AG08395 (cell line): ENCODE measurements at places on chromosomes 7 and 10.
A peak's percentile ranks its signal among the peaks of the same experiment; 100 is the strongest.

DNA sequence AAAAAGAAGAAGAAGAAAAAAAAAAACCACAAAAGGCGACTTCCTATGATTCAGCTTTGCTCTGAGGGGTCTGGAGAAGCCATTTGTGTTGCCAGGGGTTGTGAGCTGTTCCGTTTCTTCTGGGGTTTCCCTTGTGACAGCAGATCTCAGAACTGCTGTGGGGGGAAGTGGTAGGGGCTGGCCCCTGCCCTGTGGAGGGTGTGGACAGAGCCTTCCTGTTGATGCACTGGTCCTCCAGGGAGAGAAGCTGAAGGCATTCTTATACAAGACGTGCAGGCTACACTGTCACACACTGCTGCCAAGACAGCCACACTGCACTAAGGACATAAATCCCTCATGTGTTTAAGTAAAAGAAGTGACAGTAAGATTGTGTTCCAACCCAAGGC lies 17.3 kb upstream of the CSGALNACT2 start:
- DNase-seq, result no peak

- DNase-seq, result peak; percentile 48
These were observed 39.6 kb upstream of the KLHL7 start for GRCh38 chr7:23065974-23066373.

DNA sequence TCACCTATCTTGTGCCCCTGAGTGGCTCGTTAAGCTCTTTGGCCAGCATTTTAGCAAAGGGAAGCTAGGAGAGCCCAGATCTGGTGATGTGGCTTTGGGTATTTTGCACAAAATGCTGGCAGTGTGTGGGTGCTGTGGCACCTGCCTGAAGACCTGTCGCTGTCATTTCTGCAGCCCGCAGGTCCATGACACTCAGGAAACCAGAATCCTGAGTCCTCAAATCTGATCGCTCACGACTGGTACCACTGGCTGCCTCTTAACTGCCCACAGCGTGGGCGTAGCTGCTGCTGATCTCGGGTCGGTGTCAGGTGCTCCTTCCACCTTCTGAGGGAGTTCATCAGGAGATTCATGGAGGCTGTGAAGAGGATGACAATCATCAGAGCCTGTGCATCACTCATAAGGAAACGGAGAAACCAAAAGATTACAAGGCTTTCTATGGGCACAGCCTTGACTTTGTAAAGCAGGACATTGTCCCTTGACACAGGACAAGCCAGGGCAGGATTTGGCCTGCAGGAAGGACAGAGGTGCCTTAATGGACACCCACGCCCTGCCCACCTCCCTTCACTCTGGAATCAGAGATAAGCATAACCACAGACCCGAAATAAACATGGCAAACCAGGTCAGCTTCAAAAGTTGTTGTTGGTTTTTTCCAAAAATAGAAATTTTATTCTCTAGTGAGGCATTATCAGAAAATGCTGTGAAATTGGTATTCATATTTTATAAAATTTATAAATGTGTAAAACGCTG lies 71.0 kb upstream of the STK17A start:
- no peak for DNase-seq

GRCh38 chr7:69782917-69783684 lies 184.8 kb downstream of the AUTS2 start:
- DNase-seq, result no peak

GRCh38 chr10:109633846-109634245 lies 289.5 kb downstream of the XPNPEP1 start:
- no peak for DNase-seq

GRCh38 chr10:50467209-50467608 lies 156.5 kb downstream of the SGMS1 start:
- DNase-seq, result no peak

GRCh38 chr10:100374200-100374655 lies 27.2 kb downstream of the SCD start:
- DNase-seq, result no peak

- DNase-seq, result no peak
These were observed 52.3 kb upstream of the GJD4 start for GRCh38 chr10:35552650-35553342.

DNA sequence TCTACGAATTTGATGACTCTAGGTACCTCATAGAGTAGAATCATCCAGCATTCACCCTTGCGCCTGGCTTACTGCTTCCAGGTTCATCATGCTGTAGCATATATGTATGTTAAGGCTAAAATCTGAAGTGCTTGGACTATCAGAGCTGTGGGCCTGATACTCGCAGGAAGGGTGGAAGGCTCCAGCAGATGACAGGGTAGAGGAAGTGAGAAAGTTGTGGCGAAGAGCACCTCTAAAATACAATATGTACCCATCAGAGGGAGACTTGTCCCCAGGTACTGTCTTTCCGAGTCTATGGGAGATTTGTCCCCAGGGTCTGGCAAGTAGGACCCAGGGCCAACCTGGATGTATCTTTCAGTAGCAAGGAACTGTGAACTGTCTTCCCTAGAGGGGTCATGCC lies 48.1 kb upstream of the PLEKHA1 start:
- DNase-seq, result no peak

DNA sequence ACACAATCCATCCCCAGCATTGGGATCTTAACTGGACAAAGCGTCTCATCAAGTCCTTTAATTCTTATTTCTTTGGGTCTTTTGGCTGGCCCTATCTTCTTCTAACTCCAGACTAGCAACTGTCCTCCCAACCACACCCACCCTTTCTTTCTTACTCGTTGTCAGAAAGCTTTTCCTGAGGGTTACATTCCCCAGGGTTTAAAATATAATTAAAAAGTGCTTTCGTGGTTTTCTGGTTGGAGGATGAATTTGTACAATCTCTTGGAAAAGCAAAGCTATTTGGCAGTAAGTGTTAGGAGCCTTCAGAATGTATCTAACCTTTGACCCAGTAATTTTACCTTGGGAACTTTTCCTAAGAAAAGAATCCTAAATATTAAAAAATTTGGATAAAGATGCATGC lies 10.4 kb upstream of the ITGB8 start:
- peak; percentile 7 for DNase-seq

DNA sequence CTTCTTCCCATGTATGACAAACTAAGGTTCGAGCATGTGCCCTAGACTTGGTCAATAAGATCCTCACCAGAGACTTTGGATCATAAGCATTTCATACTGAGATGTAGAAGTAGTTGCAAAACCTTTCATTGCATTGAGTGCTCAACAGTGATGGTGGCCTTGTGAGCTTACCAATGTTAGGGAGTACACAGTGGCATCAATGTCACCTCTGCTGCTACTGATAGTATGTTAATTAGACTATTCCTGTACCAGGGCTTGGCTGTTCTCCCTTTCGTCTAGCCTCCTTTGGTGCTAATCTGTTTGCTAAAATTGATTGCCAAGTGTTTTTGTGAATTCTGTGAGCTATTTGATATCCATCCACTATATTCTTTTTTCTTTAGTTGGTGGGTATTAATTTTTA lies 264.5 kb upstream of the SEMA3C start:
- no peak for DNase-seq

- DNase-seq, result peak; percentile 78
These were observed 34.3 kb downstream of the ABLIM1 start for GRCh38 chr10:114623661-114624294.
